ENCODE measurements at places on chromosomes 11 and 22.

DNA sequence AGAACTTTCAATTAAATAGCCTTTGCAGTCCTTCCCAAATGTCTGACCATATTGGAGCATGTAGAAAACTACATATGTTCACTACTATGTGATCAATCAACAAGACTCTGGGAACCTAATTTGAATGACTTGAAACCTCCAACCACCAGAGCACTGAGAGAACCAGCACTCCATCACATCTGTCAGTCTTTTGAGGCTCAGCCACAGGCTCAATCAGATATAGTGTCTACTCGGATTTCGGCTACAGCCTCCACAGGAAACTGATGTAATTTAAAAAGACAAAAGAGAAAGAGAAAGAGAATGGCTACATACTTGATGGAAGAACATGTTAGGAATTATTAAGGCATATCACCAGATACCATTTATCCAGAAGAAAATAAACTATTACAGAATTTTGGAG, 859.0 kb downstream of the FAM181B start:
- no peak for DNase-seq

DNA sequence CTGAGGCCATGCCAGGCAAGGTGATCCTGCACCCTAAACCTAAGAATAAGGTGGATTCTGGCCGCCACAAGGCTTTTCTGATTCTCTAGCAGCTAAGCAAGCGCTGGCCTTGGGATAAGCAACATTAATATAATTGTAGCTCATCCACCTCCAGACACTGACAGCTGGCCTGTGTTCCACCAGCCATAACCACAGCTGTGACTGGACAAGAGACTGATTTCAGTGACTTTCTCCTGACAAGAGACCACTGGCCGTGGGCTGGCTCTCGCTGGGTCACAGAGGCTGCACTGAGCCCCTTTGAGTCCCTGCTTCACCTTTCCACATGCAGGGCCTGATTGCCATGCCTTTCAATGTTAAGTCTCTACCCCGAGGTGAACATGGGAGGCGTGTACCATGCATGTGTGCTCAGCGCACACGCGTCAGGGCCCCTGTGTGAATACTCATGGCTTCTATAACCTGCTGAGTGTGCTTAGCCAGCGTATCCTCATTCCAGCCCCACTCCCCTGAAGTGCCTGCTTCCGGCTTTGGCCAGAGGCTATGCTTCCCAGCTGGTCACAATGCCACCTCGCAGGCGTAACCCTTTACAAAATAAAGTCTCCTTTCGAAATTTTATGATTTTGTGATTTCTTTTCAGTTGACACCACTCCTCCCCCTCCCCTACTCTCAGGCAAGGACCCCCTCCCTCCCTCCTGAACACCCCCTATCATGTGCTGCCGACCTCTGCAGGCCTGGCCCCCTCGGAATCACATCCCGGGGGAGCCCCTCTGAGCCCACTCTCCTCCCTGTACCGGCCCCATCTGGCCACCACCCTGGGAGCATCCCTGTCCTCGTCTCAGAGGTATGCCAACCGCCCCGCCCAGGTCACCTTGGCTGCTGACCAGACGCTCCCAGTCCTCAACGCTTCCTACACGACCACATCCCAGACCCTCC, 128.1 kb downstream of the CTTN start:
- no peak for DNase-seq

DNA sequence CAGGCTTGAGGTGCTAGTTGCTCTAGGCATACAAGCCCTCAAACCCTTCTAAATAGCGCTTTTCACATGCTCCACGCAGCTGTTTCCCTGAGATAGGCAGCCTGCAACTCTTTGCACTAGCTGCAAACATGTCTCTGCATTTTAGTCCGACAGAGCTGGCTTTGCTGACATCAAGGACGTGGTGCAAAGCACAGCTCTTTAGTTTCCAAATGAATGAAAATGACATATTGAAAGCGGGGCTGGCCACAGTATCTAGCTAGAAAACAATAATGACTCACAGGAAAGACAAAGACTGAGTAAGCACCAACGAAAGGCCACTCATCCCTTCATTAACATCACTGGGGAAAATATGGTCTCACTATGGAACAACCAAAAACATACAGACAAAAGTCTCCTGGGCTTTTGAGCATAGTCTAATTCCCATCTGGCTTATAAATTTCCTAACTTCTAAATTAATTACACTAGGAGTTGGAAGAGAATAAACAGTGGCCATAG, 15.3 kb upstream of the ZC3H12C start:
- DNase-seq, result no peak

GRCh38 chr22:35432228-35432905, 32.4 kb downstream of the MCM5 start:
- DNase-seq, result no peak

DNA sequence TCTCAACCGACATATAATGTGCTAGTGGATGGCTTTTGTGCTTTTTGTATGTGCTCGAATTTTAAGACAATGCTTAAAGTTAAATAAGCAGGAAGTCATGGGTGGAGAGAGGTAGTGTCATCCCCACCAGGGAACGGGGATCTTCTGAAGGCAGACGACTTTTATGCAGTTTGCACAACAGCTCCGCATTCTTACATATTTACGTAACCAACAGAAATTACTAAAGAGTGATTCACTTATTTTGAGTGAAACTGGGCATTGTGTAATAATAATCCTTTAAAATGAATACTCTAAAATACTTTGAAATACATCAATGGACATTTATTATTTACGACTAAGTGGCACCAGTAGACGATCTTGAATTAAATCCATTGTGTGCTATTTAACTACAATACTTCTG, 305.1 kb downstream of the CNTN5 start:
- DNase-seq, result no peak

GRCh38 chr11:3970108-3970507, 114.6 kb downstream of the STIM1 start:
- DNase-seq, result no peak

DNA sequence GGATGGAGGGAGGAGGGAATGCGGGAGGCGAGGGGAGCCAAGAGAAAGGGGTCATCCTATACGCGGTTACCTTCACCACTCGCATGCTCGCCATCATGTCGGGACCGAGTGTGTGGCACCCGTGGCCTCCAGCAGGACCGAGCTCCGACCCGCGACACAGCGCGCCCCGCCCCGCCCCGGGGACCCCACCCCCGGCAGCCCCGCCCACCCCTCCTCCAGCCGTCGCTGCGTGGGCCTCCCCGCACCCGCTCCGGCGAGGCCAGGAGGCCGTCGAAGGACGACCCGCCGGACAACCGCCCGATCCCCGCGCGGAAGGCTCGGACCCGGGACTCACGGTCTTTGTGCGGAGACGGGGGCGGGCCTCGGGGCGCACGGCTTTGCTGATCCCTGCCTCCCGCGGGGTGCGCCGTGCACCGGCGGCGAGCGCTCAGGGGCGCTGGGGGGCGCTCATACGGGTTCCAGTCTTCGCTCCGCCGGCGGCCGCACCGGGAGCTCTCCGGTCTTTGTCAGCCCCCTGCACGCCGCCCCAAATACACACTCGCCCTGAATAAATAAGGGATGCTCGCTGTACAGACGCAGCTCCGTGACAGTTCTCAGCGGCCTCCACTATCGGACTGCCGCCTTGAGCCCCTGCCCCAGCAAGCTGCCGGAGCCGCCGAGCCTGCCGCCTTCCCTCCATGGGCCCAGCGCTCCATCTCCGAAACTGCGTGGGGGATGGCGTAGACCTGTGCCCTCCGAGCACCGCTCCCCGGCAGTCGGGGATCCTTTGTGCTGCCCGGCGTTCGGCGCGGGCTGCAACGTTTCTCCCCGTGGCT, at the start of gene UBE2L6:
Gene UBE2L6 (minus strand): TSS at position 158 of the 815 bp plus-strand sequence. CDS start 61 bp downstream, at position 97.
- peak; percentile 33 for DNase-seq

DNA sequence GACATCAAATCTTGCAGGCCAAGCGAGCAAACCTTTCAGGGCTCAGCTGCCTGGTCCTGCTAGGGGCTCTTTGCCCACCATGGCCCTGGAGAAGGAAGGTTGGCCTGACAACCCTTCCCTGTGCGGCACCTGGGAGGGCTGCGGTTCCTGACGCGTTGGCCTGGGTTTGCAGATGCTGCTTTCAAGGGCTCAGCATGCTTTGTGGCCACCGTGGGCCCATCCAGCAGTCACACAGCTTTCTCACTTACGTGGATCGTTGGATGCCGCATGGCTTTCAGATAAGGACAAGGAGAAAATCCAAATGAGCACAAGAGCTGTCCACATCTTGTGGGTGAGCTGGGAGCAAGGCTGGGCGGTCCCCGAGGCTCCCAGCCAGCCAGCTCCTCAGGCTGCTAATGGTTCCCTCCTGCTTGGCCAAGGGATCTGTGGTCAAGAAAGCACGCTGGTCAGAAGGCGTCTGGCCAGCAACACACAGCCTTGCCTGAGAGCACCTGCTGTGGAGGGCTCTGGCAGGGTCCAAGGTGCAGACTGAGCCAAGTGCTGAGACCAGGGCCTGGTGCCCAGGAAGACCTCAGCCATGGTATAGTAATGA, 8.2 kb downstream of the C11orf24 start:
- no peak for DNase-seq

- DNase-seq, result no peak
Measured at GRCh38 chr11:2834503-2835273, 50.9 kb downstream of the CDKN1C start.

DNA sequence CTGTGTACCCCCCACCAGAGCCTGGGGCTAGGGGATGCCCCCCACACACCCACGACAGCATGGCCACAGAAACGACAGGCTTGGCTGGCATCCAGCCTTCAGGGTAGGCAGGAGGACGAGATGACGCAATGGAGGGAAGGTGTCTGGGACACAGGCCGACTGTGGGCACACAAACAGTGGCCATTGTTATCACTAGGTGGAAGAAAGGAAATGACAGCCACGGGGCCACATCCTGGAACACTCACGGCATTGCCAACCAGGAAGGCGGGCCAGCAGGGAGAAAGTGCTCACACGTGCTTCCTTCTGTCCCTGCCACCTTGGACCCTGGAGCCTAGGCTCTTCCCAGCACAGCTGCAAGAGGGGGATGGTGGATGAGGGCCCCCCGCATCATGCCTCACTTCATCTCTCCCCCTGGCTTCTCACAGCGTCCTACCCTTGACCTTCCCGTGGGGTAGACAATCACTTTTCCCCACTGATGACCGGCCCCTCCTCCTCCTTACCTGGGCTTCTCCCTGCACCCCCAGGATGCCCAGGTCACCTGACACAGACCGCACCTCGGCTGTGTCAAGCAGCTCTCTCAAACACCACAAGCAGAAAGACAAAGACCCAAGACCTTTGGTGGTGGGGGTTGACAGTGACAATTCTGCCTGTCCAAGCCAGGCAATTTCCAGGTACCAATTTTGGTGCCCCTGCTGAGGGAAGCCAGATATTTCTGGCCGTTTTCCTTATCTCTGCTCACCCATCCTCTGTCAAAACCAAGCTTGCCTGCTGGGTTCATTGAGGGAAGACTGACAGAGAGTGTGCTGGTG, 8.6 kb downstream of the PLA2G6 start:
- DNase-seq, result peak; percentile 46

DNA sequence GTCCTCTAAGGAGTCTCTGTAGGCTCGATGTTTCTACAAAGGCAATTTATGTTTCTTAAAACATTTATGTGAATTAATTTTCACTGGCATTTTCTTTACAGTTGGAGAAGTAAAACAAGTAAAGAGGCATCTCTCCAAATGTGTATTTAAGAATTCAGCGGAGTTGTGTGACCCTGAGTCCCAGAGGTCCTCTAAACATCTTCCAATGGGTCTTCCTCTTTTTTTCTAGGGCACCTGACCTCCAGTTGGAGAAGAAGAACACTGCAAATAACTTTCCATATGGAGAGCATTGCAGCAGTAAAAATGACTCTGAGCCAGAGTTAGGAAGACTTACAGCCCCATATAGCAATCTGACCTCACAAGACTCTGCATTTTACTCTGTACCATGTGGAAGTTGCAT, 480.5 kb upstream of the RAG2 start:
- no peak for DNase-seq

GRCh38 chr22:31919730-31920129, 24.6 kb upstream of the YWHAH start:
- no peak for DNase-seq

- no peak for DNase-seq
Measured at GRCh38 chr11:67628710-67629385, 889 bp downstream of the NUDT8 start.

- DNase-seq, result no peak
Measured at GRCh38 chr11:99351624-99352023, 330.9 kb downstream of the CNTN5 start.

GRCh38 chr11:5621580-5621979, 3.2 kb upstream of the TRIM34 start:
- DNase-seq, result no peak

- DNase-seq, result no peak
Measured at GRCh38 chr11:39542460-39542859, 1917.0 kb downstream of the LRRC4C start.

DNA sequence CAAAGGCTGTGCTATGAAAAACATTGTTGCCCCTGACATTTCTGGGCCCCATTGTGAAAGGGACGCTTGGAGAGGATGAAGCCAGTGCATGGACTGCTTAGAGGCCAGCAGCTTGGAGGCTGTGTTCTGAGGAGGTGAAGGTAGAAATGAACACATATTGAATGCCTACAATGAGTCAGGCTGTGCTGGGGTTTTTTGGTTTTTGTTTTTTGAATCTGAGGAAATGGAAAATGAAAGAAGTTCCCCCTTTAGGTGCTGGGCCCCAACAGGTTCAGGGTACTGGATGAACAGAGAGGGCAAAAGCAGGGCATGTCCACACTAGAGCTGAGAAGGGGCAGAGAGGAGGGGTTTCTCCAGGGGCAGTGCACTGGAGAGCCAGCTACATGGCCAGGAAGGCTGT, 166.1 kb upstream of the API5 start:
- DNase-seq, result no peak

DNA sequence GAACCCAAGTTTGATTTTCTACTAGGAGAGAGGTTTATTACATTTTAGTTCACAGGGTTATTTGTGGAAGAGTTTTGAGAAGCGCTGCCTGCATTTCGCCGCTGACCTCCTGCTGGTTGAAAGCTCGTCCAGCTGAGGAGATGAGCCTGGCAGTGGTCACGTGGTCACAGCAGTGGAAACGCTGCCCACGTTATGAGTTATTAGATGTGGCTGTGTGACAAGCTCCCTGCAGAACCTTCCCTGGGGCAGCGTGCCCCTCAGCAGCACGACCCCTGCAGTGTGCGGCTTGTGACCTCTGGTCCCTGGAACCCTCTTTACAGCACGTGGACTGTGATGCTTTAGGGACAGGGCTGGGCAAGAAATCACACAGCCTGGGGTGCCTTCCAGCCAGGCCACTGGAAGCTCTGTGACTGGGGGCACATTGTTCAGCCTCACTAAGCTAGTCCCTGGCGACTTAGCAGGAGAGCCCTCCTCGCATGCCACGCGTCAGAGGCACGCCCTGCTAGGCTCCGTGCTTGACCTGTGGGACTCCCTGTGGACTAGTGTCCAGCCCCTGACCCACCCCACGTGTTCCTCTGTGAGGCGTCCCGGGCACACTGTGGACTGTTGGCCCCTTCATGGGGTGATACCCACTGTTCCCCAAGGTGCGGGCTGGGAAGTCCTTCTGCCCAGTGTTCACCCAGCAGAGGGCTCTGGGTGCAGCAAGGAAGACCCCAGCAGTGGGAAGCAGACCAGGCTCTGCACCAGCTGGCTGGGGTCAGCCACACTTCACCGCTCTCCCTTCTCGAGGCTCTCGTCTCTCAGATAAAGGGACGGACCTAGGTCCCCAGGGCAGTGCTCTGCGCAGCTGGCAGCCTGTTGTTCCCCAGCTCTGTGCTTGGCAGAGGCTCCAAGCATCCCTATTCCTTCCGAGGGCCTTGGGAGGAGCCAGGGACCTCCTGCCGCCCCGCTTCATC, 349.5 kb downstream of the TBC1D22A start:
- DNase-seq, result no peak

- DNase-seq, result no peak
Measured at GRCh38 chr22:42937164-42937843, 77.6 kb downstream of the PACSIN2 start.

All from stimulated activated CD8-positive, alpha-beta memory T cell treated with anti-CD3 and anti-CD28 coated beads, Interleukin-7, amount 100 ng/mL, for 1 hour (primary cell).